NT2/D1 (cell line): ENCODE measurements at places on chromosomes 16 and 17.

GRCh38 chr17:12256380-12256995 lies 235.8 kb downstream of the MAP2K4 start:
- DNase-seq: peak; percentile 18

- DNase-seq: no peak
Observed at GRCh38 chr17:17446666-17447155, 30.1 kb upstream of the MED9 start.

- DNase-seq: no peak
Observed at GRCh38 chr16:86241681-86242080, 268.6 kb upstream of the FOXF1 start.

DNA sequence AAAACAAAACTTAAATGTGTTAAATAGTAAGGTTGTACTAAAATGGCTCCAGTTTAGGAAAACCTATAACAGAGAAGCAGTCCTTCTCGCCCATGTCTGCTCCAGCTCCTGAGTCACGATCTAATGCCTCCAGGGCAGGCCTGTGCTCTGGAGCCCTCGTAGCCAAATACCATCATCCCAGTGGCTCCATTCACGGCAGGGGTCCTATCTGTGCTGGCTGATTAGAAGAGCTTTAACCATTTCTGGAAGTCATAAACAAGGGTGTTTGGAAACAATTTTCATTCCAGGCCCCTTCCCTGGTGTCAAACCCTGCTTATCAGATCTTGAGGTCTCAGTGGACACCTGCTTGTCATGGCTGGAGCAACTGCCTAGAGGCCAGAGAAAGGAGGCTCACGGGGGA lies 336.9 kb downstream of the SOX9 start:
- DNase-seq: no peak

DNA sequence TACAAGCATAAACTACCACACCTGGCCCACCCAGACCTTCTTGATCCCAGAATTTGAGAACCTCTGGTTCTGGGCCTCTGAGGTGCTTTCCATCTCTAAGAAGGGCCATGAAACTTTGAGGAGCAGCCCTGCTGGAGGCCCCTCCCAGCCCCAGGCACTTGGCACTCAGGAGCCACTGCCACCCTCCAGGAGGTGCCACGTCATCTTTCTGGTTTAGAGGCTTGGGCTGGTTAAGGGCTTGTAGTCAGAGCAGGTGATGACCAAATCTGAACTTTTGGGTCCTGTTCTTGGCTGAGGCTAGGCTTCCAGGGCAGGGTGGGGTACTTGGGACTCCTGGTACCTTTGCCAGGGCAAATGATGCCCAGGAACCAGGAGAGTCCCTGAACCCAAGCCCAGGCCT lies 13.8 kb upstream of the DLX4 start:
- no peak for DNase-seq

- DNase-seq: no peak
Observed at GRCh38 chr17:1251866-1252608, 18.2 kb upstream of the BHLHA9 start.

DNA sequence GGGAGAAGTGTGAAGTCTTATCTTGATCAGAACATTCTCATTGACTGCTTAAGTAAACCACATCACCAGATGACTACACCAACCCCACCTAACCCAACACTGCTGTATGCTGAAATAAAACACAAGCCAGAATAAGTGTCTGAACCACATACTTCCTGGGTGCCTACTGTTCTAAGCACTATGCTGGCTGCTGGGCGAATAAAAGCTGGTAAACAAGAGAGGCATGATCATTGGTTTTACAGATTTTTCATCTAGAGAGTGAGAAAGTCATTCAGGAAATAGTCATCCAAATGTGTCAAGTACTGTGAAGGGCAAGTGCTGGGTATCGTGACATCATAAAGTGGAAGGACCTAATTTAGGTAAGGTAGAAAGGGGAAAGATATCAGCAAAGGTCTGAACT lies 199.0 kb upstream of the SOX9 start:
- no peak for DNase-seq

- DNase-seq: no peak
Observed at GRCh38 chr16:46886764-46887523, 2.8 kb downstream of the GPT2 start.

DNA sequence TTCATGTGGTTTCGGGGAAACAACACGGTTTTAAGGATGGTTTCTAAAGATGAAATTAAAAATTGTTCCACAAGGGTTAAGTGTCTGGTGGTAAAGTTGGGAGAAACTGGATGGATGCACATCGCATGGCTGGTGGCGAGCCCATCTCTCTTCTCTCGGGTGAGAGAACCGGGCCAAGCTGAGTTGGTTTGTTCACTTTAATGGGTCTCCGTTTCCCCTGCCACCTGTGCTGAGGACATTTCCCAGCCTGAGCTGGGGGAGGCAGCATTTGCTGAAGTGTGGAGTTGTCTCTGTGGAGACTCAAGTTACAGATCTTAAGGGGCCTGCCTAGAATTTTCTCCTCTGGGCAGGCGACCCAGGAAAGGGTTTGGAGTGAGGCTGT lies 7.9 kb downstream of the FUS start:
- no peak for DNase-seq
